GM23248 (cell line): ENCODE measurements at places on chromosomes 7 and 10. TPM values are rescaled to one million over a fixed set of nuclear protein-coding genes. Genes with fewer than 3 reads are reported as not detected.

GRCh38 chr10:31133251-31133791, 101.7 kb upstream of the ZNF438 start:
- H3K36me3 ChIP-seq: no peaks in the 10 kb centered on the region
- DNase-seq: no peak
- H3K27me3 ChIP-seq: no peaks in the 10 kb centered on the region
- H3K4me3 ChIP-seq: no peak overlapping the region

DNA sequence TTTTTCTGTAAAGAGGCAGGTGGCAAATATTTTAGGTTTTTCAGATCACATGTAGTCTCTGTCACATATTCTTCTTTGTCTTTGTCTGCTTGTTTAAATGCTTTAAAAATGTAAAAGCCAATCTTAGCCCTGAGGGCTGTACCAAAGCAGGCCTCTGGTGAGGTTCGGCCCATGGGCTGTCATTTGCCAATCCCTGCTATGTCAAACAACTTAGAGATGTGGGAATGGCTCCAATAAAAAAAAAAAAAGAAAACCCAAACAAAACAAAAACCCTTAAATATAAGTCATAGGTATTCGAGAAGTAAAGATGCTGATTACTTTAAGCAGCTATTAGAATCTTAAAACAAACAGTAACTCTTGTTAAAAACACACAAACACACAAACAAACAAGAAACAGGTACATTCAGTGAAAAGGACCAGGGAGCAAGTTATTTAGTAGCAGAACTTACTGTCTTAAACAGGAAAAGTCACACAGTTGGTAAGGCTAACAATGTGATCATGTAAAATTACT, 61.4 kb upstream of the NAMPT start:
- peaks cover 17% of the 10 kb centered on the region for H3K4me1 ChIP-seq
- peaks cover 7% of the 10 kb centered on the region; the same call in 1 of the 2 replicates for H3K27me3 ChIP-seq
- no peak overlapping the region for H3K4me3 ChIP-seq
- peak overlapping the region; percentile 20; the same call in 1 of the 2 replicates for H3K27ac ChIP-seq
- no peaks in the 10 kb centered on the region for H3K36me3 ChIP-seq

- peaks cover 11% of the 10 kb centered on the region for H3K4me1 ChIP-seq
- no peaks in the 10 kb centered on the region for H3K36me3 ChIP-seq
- no peaks in the 10 kb centered on the region for H3K27me3 ChIP-seq
- no peak overlapping the region for H3K4me3 ChIP-seq
Observed at GRCh38 chr10:35347121-35347562, 10.8 kb downstream of the CCNY start.

DNA sequence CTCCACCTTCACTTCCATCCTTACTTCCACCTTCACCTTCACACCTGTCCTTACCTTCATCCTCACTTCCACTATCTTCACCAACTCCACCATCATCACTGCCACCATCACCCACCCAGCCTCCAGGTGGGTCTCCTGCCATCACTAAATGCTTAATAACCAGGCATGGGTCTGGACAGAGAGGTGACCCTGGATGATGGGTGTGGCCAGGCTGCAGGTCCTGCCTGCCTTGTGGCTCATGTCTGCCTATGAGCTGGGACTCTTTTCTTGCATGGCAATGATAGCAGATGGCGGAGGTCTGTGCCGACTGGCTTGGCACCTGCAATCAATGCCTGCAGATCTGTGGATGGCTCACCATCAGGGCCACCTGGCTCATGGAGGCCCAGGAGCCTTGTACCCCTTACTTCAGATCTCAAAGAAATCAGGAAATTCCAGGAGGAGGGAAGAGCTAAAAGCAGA, 60.1 kb upstream of the ELN start:
- no peak for DNase-seq
- H3K36me3 ChIP-seq: no peaks in the 10 kb centered on the region
- no peak overlapping the region for H3K4me3 ChIP-seq
- H3K4me1 ChIP-seq: no peaks in the 10 kb centered on the region

GRCh38 chr10:43069579-43069978, 7.3 kb upstream of the RET start:
- no peak overlapping the region for H3K4me3 ChIP-seq
- H3K36me3 ChIP-seq: no peaks in the 10 kb centered on the region
- H3K4me1 ChIP-seq: no peaks in the 10 kb centered on the region
- no peak overlapping the region for H3K27ac ChIP-seq

DNA sequence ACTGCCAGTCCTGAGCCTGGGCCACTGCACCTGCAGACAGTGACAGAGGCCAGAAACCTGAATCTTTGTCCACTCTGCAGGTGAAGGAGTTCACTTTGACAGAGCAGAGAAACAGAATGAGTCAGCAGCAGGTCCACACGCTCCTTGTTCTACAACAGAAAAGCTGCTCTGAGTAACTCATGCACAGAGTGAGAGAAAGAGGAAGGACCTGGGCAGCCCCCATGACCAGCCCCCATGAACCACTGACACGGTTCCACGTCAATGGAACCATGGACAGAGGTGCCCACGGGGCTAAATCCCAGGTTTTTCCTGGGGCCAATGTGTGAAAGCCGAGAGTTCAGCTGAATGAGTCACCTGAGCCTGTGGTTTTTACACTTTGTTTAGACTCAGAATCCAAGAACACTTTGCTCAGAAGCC, 40.8 kb upstream of the CTBP2 start:
- H3K36me3 ChIP-seq: no peaks in the 10 kb centered on the region
- peak; percentile 42 for DNase-seq

GRCh38 chr10:82938331-82938730, 1063.3 kb downstream of the NRG3 start:
- no peak overlapping the region for H3K4me3 ChIP-seq
- H3K36me3 ChIP-seq: no peaks in the 10 kb centered on the region
- no peak overlapping the region for H3K27ac ChIP-seq
- no peaks in the 10 kb centered on the region for H3K4me1 ChIP-seq
- no peak for DNase-seq
- no peaks in the 10 kb centered on the region for H3K27me3 ChIP-seq

- no peaks in the 10 kb centered on the region for H3K36me3 ChIP-seq
- H3K27ac ChIP-seq: no peak overlapping the region
- H3K27me3 ChIP-seq: peaks cover 75% of the 10 kb centered on the region
- no peak overlapping the region for H3K4me3 ChIP-seq
- no peak for DNase-seq
- H3K4me1 ChIP-seq: no peaks in the 10 kb centered on the region
Observed at GRCh38 chr10:71392292-71392691, 4.4 kb upstream of the CDH23 start.

DNA sequence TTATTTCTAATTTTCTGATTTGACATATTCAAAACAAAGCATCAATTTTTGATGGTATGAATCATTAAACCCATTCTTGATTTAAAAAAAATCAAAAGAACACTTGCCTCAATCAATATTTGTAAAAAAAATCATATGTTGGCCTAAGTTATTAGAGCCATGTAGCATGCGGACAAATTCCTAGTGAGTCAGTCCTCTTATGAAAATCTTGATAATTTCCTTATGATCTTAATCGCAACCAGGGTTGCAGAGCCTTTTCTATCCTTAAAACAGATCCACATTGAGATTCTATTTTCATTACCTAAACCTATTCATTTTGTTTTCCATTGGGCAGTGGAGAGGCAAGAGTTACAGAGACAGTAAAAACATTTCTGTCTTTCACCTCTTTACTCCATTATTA, 203.2 kb downstream of the ARL4A start:
- peaks cover 14% of the 10 kb centered on the region for H3K4me1 ChIP-seq
- no peak overlapping the region for H3K4me3 ChIP-seq
- DNase-seq: no peak
- H3K36me3 ChIP-seq: no peaks in the 10 kb centered on the region
- no peaks in the 10 kb centered on the region for H3K27me3 ChIP-seq

Gene MAGI2
- total RNA-seq: 4.1 and 8.1 TPM in 2 replicates

Gene MUC3A
- total RNA-seq: not detected in 2 replicates

Gene ZNF503
- total RNA-seq: 16.1 and 17.5 TPM in 2 replicates
